Kidney (tissue), 22 donors: ENCODE measurements at places on chromosomes 1 and 21. TPM values are rescaled to one million over a fixed set of nuclear protein-coding genes. Genes with fewer than 3 reads are reported as not detected.

Gene FHL3
- 8.2 TPM for polyA plus RNA-seq

Gene CLDN8
- polyA plus RNA-seq: 86.8 TPM

Gene SHE
- 7.6 TPM for polyA plus RNA-seq

Gene TTC24
- not detected for polyA plus RNA-seq

Gene ATP8B2
- polyA plus RNA-seq: 6.2 TPM

Gene LCE2B
- polyA plus RNA-seq: not detected

Gene TTLL7
- 2.3 TPM for polyA plus RNA-seq

Gene C1orf94
- polyA plus RNA-seq: not detected

Gene LAD1
- 70.7 TPM for polyA plus RNA-seq
